ENCODE measurements at places on chromosomes 1 and 21.

GRCh38 chr1:11487196-11487751, 8.3 kb downstream of the DISP3 start:
- no peak for DNase-seq

- DNase-seq: no peak
Measured at GRCh38 chr1:189939967-189940366, 537.7 kb downstream of the BRINP3 start.

DNA sequence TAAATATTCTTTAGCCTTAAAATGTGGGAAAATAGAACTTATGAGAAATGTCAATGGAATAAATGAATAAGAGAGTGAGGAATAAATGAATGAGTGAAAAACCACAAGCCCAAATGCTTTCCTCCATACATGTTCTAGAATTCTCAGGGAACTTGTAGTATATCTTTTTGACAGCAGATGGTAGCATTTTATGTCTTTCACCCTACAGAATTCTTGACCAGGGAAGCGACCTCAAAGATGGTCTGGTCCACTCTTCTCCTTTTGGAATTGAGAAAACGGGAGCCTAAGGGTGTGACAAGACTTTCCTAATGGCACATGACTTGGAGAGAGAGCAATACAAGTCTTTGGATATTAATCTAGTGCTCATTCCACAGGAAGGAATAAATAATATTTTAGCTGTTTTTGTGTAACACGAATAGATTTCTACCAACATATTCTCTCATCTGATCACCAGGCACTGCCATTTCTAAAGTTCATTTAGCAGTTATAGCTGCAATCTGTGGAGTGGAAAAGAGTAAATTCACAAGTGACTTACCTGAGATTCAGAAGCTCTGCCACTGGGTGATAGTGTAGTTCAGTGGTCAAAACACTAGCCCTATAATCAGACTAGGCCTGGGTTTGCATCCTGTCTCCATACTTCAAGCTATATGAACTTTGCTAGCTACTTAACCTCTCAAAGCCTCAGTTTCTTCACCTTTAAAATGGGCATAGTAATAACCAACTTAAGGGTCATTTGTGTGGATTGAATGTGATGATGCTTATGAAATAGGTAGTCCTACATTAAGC, 15.0 kb upstream of the F5 start:
- peak; percentile 57 for DNase-seq

GRCh38 chr1:14786109-14786675, 187.7 kb downstream of the KAZN start:
- DNase-seq: no peak

GRCh38 chr1:184405094-184405800, 18.4 kb downstream of the C1orf21 start:
- DNase-seq: no peak

DNA sequence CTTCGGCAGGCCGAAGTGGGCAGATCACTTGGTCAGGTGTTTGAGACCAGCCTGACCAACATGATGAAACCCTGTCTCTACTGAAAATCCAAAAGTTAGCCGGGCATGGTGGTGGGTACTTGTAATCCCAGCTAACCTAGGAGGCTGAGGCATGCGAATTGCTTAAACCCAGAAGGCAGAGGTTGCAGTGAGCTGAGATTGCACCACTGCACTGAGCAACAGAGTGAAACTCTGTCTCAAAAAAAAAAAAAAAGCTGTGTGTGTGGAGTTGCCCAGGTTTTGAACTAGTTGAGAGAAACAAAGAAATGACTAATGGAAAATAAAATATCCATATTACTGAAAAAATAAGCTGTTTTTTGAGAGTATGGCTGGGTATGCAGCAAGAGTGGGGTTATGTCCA, 100.2 kb downstream of the GTF2B start:
- no peak for DNase-seq

DNA sequence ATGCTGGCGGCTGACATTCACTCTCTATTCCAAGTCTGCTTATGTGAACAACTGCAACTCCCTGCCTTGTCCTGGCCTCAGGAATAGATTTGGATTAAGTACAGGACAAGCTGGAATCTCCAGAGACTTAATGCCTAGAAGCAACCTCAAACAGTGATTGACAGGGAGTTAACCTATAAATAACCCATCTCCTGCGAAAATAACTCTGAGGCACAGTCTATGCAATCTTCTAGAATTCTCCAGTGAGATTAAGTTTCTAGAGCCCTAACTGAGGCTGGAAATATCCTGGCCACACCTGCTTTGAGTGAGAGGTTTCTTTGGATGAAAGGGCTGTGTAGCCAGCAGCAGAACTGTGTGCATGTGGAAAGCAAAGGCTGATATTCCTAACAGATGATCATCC, 25.3 kb upstream of the ATP1A1 start:
- no peak for DNase-seq

DNA sequence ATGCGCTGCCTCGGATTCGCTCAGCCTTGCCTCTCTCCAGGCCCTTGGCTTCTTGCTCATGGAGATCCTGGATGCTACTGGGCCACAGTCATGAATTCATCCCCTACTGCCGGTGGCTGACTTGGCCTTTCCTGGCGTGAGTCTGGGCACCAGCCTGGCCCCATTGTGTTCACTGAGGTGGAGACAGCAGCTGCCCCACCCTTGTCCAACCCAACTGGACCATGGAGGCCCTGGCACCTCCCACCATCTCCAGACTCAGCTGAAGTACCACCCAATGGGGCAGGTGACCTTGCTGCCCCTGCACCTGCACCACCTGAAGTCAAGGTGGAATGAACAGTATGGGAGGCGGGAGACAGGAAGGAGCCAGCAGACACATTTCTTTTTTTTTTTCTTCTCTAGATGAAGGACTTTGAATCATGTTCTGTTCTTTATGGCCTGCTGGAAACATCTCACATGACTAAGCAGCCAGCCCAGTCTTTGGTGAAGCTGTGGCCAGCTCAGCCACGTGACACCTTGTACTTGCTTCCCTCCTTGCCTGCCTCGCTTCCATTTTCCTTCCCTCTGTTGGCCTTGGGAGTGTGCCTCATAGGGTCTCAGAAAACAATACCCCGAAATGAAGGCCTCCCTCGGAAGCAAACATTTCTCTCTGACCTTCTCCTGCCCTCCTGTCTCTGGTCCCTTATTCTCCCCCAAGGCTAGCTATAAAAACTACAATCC, 3.8 kb upstream of the SLC30A2 start:
- DNase-seq: no peak

GRCh38 chr1:70583522-70583921, 172.5 kb downstream of the CTH start:
- no peak for DNase-seq

GRCh38 chr1:165960136-165960535, 132.7 kb downstream of the UCK2 start:
- DNase-seq: no peak

DNA sequence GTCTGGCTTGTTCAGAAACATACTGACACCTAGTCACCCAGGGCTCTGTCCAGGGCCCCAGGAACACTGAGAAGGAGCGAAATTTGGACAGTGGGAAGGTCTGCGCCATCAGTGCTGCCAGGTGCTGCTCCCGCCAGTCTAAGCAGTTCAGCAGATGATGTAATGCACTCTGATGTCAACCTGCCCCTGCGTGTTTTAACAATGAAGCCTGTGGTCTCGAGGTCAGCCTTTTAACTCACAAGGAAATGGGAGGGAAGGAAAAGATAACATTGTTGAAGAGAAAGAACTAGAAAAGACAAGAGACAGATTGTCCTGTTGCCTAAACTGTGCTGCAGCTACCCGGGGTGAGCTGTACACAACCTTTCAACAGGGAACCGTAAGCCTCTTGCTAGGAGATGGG, 126.6 kb upstream of the IFFO2 start:
- DNase-seq: no peak

GRCh38 chr1:226021401-226021800, 22.3 kb upstream of the SDE2 start:
- no peak for DNase-seq

DNA sequence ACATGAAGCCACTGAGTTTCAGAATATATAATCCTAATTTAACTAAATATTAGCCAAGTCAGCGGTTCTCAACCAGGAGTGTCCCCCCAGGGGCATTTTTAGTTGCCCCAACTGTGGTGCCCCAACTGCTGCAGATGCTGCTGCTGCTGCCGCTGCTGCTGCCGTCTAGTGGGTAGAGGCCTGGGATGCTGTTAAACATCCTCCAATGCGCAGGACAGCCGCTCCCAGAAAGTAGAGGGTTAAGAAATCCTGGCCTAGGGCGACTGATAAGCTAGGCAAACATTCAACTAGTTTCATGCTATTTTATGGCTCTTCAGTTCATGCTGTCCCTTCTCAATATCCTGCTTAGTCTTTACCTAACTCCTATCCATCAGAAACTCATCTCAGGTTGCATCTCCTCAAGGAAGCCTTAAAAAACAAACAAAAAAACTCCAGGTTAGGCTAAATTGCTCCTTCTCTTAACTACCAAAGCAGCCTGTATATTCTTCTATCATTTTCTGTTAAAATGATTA, 9.9 kb upstream of the DCAF6 start:
- peak; percentile 60 for DNase-seq

DNA sequence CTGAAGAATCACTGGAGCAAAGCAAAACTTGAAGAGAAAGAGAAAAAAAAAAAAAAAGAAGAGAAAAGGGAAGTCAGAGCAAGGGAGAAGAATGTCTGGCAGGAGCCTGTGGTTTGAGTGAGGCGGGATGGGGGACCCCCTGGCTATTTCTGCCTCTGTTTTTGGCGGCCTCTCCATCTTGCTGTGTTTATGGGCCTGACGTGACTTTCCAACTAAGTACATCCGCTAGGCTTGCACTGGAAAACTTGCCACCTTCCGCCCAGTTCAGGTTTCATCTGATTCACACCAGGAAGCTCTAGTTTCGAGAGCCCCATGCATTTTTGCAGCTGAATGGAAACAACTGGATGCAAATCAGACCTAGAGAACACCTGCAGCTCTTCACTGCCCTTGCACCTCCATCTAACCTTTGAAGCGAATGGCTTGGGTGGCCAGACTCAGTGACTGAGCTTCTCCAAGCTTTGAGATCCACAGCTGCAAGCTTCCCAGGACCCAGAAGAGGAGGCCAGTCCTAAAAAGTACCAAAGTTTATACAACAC, 28.0 kb downstream of the TBX15 start:
- DNase-seq: no peak

- no peak for DNase-seq
Measured at GRCh38 chr1:153803470-153804056, 28.4 kb downstream of the SLC27A3 start.

DNA sequence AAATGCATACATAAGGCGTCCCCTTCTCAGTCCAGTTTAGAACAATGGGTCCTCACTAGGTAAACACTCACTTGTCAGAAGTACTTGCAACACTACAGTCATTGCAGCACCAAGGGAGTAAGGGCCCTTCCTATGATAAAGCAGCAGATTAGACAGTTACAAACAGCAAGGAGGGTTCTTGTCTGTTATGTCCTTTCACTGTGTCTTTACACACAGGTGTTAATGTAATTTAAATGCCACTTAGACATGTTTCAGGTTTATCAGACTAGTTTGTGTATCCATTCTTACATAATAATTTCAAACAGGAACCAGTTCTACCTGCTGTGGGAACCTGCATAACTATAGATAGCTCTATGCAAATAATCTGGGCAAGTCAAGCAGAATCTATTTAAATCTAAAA, 105.6 kb upstream of the USH2A start:
- no peak for DNase-seq

DNA sequence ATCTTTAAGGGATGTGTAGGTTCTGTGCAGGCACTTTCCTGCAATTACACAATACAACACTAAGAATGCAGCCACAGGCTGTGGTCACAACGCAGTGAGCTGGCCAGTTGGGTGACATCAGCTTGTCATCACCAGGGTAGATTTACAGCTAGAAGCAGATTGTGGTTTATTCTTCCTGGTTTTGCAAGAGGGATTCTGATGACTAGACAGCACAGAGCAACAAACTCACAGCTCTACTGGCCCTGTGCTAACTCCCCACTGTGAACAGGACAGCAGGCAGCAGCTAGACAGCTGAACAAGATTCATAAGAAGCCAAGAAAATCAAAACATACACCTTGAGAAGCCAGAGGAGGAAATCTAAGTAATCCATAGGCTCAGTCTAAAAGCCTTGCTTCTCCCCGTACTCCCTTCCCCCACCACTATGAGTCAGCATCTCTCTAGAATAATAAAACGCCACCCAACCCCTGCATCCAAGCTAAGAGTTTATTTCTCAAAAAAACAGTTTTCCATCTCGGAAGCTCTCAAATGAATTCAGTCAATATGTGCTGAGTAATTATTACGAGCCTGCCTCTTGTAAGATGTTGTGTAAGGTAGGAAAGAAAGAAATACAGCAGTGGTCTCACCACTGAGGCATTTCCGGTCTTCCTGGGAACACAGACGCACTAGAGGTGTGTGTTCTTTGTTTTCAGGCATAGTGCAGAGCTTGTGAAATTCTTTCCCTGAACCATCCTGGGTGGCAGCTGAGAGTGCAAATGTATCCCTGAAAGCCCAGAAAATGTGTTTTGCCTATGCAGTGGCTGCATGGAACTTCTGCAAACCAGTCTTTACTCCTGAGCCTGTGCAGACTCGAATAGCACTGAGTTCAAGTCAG, 162.8 kb downstream of the NTPCR start:
- DNase-seq: peak; percentile 99

DNA sequence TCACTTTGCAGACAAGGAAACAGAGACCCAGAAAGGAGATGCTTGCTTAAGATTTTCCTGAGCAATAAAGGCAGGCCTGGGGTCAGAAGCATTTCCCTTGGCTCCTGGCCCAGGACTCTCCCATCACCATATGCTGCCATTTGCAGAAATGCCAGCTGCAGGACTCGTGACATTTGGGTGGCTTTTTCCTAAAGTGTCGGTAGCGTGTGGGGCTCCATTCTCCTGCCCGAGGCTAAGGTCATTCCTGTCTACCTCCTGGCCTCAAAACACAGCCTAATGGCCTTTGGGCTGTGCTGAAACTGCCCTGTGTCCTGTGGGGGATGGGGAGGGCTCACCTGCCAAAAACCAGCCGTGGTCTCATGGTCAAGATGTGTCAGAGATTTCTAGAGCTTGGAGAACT, 216.1 kb upstream of the EDN2 start:
- no peak for DNase-seq

GRCh38 chr1:20493839-20494608, 8.0 kb upstream of the CAMK2N1 start:
- peak; percentile 93 for DNase-seq

DNA sequence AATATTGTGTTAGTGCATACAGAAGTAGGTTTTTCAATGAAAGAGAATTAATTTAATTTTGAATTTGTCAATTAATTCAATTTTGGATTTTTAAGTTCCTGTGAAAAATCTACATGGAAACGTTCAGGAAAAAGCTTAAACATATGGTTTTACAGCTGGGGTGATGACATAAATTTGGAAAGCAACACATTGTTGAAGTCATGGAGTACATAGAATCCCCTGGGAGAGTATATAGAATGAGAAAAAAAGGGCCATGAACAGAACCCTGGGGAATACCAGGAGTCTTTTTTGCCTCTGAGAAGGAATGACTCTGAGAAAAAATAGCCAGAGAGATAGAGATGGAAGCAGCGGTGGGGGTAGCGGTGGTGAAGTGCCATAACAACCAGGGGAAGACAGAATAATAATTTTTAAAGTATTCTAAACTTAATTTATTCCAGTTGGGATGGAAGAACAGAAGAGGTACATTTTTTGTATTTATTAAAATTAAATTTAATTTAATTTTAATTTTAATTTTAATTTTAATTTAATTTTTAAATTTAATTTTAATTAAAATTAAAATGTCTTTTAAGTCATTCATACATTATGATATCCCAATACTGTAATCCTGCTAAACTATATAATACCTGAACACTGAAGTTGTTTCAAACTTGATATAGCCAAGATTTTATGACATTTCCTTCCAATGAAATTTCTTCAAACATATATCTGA, 48.9 kb downstream of the NME7 start:
- no peak for DNase-seq

Measured in mesendoderm (in vitro differentiated cells).